ENCODE measurements at places on chromosomes 12 and 14. TPM values are rescaled to one million over a fixed set of nuclear protein-coding genes. Genes with fewer than 3 reads are reported as not detected.

Gene TIMM9
- 58.4 TPM for total RNA-seq

- DNase-seq, result no peak
Observed at GRCh38 chr14:88851587-88851986, 27.1 kb downstream of the TTC8 start.

- DNase-seq, result no peak
Observed at GRCh38 chr12:4006743-4007142, 133.5 kb upstream of the PARP11 start.

GRCh38 chr12:118315821-118316220, 56.9 kb downstream of the TAOK3 start:
- DNase-seq, result no peak

DNA sequence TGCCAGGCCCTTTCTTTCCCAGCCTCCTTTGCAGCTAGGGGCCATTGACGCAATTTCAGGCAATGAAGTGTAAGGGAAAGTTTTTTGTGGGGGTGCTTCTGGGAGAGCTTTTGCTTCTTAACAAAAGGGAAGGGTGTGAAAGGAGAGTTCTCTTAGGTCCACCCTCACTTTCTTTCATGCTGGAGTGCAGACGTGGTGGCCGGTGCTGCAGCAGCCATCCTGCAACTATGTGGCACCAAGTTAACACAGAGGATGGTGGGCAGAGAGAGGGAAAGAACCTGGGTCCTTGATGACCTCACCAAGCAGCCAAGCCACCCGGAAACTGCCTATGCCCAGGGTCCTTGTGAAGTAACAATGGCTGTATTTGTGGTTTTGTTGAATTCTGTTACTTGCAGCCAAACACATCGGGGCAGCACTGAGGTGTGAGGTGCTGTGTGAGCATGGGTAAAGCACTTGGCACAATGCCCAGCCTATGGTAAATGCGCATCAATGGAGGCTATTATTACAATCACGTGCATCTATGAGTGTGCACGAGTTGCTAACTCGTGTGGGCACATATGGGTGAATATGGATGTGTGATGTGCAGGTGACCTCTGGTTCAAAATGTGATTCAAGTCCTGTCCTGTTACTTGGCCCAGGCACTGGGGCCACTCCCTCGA, 122.6 kb downstream of the CALM1 start:
- no peak for DNase-seq

DNA sequence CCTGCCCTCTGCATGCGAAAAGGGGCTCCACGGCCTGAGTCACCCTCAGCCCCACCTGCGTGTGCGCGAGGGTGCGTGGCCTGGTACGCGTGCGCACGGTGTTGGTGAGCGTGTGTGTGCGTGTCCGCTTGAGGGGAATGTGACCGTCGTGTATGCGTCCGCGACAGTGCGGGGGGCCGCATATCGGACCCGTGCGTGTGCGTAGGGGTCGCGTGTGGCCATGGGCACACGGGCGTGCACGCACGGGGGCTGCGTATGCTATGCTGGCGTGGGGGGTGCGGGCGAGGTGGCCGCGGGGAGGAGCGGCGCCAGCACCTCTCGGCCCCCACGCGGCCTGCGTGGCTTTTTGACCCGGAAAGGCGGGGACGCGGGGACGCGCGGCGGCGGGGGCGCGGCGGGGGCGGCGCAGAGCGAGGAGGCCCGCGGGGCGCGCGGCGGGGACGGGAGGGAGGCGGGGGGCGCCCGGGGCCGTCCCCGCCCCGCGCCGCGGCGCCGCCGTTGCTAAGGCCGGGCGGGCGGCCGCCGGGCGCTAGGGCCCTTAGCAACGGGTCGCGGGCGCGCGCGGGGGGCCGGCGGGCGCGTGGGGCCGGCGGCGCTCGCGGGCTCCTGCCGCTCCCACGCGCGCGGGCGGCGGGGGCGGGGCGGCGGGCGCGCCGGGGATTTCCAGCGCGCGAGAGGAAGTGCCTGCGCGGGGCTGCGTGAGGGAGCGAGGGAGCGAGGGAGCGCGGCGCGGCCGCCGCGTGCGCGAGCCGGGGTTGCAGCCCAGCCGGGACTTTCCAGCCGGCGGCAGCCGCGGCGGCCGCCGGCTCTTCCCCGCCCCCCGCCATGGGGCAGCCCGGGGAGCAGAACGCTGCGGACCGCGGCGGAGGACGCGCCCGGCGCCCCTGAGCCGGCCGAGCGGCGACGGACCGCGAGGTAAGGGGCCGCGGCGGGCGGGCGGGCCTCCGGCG, at the start of gene TRAF3:
TSS of gene TRAF3 (plus strand) at position 689 of the 950 bp plus-strand sequence. CDS start 92,753 bp downstream, outside the sequence.
- DNase-seq, result no peak

DNA sequence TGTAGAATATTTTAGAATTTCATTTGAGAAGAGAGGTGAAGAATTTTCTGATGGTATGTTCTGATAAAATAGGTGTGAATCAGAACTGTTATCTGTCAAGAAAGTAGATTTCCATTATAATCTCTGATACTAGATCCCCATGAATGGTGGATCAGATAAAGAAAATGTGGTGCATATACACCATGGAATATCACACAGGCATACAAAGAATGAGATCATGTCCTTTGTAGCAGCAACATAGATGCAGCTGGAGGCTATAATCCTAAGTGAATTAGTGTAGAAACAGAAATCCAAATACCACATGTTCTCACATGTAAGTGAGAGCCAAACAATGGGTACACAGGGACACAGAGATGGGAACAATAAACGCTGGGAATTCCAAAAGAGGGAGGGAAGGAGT, 372.0 kb upstream of the ATP2B1 start:
- no peak for DNase-seq

DNA sequence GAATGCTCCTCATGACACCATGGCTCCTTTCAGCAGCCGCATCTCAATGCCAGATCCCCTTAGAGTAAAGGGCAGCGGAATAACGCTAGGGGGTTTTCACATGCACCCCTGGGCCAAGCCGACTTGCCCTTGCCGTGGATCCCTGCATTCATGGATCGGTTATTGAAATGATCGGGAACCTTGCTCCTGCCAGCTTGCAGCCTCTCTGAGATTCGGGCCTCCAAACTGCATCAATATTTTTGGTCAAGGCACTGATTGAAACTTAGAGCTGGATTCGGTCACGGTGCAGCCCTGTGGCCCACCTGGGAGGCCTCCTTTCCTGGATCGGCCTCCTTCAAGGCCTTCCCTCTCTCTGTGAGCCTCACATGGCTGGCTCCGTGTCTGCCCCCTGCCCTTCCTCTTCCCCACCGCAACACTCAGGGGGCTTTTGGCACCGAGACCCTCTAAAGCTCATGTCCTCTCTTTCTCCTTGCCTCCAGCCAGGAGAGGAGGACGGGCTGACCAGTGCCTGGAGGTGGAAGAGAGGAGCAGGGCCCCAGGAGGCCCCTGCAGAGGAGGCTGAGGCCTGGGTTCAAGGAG, 1.8 kb downstream of the PTPN6 start:
- DNase-seq, result no peak

Gene IFNG-AS1
- not detected for total RNA-seq

GRCh38 chr14:63713764-63714163, 14.1 kb downstream of the SGPP1 start:
- no peak for DNase-seq

GRCh38 chr14:77039285-77040058, 11.0 kb upstream of the IRF2BPL start:
- no peak for DNase-seq

Gene RTN1
- total RNA-seq, result 10.8 TPM

- DNase-seq, result no peak
Observed at GRCh38 chr14:98233656-98234055, 1038.3 kb downstream of the BCL11B start.

GRCh38 chr12:46717868-46718267, 107.9 kb downstream of the SLC38A4 start:
- no peak for DNase-seq

DNA sequence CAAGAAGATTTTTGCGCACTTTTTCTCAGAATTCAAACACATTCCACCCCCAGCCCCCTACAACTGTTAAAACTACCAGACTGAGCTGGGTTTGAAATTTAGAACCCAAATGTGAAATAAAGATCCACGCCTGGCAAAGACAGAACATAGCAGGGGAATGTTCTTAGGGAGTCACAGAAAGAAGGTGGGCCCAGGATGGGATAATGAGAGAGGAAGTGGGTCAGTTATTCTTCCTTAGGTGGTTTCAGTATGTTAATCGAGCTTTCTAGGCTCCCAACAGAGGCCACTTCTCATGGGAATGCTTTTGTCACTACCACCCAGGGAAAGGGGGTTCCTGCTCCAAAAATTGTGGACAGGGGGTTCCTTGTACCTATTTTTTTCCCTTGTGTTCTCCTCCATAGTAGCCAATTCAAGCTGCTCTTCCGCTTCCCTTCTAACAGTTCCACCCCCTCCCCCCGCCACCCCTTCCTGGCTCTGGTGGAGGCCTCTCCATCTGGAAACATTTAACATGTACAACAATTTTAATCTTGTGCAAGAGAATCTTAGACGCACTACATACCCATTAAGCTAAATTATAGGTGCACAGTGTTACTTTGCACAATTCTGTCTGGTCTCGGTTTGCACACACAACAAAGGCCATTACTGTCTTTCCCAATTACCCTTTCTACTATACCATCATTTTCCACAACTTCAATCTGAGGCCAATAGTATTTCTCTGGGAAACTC, 218.1 kb downstream of the MON2 start:
- DNase-seq, result peak; percentile 61

DNA sequence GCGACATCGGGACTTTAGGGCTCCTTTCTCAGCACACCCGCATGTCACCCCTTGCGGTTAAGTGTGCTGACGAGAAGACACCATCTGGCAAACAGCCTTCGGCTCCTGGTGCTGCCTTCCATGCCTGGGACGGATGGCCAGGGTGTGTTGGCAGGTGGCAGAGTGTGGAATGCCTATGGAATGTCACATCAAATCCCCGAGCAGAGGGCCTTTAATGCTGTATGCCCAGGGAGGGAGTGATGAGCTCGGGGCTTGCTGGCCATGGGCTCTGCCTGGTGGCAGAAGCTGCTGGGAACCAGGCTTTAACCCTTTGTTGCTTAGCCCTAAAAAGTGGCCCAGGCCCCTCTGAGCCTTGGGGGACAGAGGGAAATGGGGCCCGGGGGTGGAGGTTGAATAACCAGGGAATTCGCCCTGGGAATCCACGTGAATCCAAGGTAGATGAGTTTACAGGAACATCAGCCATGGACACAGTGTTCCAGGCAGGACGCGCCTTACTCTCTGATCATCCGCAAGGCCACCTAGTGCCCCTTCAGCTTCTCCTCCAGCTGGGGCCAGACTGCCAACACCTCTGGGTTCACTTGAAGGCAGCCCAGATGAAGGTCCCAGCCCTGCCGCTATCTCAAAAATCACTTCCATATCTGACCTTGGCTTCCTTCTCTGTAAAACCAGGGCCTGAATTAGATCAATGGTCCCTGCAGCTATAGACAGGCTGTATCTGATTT, 17.4 kb downstream of the FAM181A start:
- DNase-seq, result no peak

DNA sequence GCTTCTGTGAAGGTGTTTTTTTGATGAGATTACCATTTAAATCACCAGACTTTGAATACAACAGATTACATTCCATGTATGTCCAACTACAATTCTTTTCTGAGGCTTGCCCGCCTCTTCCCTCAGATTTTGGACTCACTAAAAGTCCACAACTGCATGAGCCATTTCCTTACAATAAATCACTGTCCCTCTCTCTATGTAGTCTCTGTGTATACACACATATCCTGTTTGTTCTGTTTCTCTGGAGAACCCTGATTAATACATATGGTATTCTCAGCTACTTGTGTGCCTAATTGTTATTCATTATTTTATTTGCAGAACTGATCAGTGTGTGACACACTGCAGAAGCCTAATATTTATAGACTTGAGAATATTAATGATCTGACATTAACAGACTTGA, 2.4 kb upstream of the MIPOL1 start:
- DNase-seq, result no peak

DNA sequence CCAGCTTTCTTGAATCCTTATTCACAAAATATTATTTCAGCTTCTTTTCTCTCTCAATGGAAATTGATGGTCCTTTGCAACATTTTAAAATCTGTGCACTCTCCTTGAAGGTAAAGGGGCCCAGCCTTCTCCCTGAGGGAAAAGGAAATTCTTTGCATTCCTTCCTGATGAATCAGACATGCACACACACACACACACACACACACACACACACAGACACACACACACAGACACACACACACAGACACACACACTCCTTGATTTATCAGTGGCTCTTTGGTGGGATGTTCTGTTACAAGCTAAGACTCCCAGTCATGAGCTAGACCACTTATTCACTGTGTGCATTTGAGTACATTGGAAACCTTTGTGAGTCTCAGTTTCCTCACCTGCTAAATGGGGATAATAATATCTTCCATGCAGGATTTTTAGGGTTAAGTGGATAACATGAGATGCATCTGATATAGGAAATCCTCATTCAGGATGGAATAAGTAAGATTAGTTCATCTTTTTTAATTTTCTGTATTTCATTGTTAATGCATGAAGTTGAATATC, 45.1 kb upstream of the HMGA2 start:
- DNase-seq, result no peak

DNA sequence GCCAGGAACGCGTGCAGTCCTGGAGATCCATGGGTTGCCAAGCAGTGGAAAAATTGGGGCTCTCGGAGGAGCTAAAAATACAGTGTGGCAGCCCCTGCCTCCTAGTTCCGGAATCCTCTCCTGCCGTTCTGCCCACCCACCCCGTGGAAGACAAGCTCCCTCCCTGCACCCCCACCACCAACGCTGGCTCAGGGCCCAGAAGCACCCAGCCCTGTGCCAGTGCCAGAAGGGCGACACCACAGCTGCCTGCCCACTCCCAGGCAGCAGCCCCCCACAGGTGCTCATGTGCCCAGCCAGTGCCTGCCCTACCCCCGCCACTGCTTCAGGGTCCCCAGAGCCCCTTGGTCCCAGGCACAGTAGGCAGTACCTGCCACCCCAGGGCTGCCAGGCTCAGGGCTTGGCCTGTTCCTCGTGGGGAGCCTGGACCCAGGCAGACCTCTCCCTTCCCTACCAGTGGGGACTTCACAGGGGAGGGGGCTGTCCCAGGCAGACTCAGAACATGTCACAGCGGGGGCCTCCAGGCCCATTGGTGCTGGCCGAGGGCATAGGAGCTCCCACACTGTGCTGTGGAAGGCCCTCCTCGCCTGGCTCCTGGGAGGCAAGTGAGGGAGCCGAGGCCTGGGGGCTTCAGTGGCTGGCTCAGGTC, 7.4 kb downstream of the INF2 start:
- no peak for DNase-seq

GRCh38 chr12:61781021-61781581, 479.1 kb upstream of the USP15 start:
- no peak for DNase-seq

Gene CACNB3
- total RNA-seq, result 4.0 TPM

Gene TMEM117
- 7.2 TPM for total RNA-seq

DNA sequence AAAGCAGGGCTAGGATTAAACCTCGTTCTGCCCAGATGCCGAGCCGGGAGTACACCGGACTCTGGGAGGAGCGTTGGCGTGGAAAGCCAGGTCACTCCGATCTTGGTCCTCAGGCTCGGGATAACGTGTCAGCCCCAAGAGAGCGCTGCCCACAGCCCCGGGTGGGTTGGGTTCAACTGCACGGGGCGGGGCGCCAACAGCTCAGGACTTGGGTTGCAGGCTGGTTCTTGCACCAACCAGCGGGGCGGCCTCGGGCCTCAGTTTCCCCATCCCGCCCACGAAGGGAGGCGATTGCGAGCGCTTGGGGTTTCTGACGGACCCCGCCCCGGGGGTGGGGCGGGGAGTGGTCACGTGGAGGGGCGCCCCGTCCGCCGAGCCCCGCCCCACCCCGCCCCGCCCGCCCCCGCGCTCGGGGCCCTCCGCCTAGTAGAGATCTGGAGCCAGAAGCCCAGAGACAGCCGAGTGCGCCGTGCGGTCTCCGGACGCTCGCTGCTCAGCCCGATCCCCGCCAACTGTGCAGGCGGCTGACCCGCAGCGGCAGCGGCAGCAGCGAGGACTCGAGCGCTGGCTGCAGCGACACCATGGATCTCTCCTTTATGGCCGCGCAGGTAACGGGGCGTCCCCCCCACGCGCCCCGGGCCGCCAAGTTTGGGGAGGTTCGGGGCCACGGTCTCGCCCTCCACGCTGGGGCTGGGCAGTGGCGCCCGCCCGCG, at the start of gene C14orf132:
TSS of gene C14orf132 (plus strand) at position 443 of the 713 bp plus-strand sequence. CDS start at position 582, 139 bp downstream.
- no peak for DNase-seq

Gene RNASE3
- not detected for total RNA-seq
